Stimulated activated CD4-positive, alpha-beta T cell treated with anti-CD3 and anti-CD28 coated beads, Interleukin-1b, Interleukin-23, amount 100 ng/mL, for 4 hours (primary cell): ENCODE measurements at places on chromosomes 2 and 18.

DNA sequence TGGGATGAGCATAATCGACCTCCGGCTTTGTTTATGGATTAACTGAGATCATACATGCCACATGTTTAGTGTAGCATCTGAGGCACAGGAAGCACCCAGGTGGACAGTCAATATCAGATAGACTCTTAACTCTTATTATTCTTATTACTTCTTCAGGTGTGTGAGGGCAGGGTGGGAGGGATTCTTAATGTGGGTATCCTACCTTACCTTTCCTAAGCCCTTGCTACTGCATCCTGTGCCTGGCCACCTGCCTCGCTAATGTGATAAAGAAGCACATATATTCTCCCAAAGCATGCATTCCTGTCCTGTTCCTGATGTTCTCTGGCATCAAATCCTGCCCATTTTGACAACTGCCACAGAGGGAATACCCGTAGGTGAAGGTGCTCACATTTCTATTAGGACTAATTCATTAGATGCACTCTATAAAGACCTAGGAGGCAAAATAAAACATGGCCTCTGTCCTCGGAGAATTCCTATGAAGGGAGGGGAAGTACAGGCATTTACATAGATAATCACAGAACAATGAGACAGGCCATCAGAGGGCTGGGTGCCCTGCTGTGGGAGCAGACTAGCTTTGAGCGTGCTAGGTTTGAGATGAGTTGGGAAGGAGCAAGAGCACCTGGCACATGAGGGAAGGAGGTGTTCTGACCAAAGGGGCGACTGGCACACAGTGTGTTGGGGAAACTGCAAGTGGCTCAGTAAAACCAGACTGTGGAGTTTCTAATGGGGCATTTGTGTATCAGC is 19.5 kb upstream of the CELF4 start:
- DNase-seq, result no peak

GRCh38 chr2:176234940-176235339 is 34.3 kb upstream of the MTX2 start:
- DNase-seq, result no peak

DNA sequence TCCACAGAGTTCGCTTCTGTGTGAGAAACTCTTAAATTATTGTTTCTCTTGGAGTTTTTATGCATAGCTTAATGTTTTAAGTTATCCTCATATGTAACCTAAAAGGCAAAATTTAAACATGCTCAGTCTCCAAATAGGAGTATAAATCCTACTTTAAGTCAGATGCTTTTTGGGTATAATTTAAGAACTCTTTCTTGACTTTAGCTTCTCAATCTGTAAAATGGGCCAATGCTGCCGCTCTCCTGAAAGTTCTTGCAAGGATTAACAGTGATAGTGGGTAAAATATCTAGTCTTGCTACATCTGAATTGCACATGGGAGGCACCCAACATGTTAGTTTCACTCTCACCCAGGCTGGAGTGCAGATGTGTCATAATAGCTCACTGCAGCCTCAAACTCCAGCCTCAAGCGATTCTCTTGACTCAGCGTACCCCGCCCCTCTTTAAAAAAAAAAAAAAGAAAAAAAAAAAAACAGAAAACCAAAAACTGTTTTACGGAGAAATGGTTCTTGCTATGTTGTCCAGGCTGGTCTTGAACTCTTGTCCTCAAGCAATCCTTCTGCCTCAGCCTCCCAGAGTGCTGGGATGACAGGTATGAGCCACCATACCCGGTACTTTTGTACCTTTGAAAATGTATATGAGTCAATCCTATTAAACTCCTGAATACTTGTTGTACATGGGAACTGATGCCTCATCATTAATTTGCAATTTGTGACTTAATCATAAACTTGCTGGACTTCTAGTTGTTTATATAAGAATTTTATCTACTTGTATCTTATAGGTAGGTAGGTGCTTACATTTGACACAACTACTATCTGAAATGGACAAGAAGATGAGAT is 1.8 kb downstream of the FBXO48 start:
- DNase-seq, result no peak

DNA sequence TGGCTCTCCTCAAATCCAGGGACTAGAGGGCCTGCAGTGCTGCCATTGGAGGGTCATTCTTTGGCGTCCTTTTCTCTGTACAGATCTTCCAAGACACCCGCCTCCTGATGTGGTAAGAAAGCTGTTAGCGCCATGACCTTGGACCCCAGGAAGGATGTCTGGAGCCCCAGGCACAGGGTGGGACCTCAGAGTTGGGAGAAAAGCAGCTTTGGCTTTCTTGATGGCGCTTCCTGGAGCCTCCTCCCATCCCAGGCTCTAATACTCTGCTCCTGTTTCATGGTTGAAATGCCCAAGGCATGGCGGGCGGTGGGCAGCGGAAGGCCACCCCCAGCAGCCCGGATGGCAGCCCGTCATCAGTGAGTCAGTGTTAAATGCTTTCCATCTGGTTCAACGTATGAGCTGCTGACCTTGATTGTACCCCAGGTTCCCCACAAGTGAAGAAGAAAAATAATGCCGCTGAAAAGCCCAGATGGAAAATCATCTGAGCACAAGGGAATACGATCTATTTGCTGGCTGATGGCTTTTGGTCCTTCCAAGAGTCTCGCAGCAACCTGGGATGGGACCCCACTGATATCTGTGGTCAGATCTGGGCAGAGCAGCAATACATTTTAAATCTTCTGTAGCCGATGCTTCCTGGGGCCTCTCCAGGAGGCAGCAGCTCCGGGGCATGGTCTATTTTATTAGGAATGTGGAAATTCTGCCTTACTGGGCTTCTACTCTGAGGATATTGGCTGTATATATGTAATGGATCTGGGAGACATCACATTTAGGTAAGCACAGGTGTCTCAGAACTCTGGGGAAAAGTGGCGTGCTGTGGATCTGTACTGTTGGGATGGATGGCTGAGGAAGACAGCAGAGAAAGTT is 15.1 kb downstream of the ACKR3 start:
- DNase-seq, result no peak

GRCh38 chr2:54528311-54528955 is 72.3 kb downstream of the SPTBN1 start:
- no peak for DNase-seq

GRCh38 chr2:74110537-74110936 is 37.2 kb downstream of the BOLA3 start:
- DNase-seq, result no peak

DNA sequence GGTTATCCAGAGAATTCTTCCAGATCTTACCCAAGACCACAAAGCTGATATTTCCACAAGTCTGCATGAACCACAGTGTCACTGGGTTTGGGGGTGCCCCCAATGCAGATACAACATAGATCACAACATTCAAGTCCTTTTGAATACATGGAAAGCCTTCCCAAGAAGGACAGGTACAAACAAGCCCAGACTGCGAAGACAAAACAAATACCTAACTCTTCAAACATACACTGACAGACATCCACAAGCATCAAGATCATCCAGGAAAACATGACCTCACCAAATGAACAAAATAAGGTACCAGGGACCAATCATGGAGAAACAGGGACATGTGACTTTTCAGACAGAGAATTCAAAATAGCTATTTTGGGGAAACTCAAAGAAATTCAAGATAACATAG is 93.1 kb downstream of the MDH1 start:
- no peak for DNase-seq

DNA sequence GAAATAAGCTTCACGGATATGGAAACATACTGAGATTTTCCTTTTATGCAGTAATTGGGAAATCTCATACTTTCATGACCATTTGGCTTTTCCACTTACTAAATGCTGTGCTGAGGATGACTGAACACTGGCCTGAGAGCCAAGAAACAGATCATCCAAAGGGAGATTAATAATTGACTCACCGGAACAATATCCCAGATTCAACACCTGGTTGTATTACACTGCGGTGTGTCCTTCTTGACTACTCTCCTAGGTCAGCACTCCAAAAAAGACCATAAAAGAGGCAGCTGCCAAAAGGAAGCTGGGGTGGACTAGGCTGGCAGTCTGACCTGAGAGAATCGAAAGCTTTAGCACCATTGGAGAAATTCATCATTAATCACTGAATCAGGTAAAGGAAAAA is 469.1 kb downstream of the CBLN2 start:
- DNase-seq, result no peak

GRCh38 chr18:54968807-54969206 is 9.5 kb upstream of the CCDC68 start:
- DNase-seq, result no peak

- DNase-seq, result no peak
These were observed 24.9 kb downstream of the MYO5B start for GRCh38 chr18:50170004-50170403.

DNA sequence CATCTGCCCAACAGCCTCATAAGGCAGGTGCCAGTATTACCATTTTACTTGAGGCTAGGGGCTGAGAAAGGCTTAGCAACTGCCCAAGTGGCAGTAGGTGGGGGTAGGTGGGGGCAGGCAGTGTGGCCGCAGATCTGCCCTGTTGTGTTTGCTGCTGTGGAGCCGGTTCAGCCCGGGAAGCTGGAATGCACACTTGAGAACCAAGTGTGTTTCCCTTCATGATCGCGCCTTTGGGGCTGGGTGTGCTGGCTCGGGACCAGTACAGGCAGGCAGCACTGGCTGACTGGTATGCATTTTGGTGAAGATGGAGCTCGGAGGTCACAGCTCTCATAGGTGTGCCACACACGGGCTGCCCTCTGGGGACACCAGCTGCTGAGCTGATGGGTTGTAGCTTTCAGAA is 85.1 kb downstream of the CABLES1 start:
- no peak for DNase-seq

GRCh38 chr2:201909961-201910361 is 103.6 kb downstream of the CDK15 start:
- no peak for DNase-seq

- DNase-seq, result no peak
These were observed 199.1 kb upstream of the CELF4 start for GRCh38 chr18:37764541-37765288.

- no peak for DNase-seq
These were observed 104.8 kb downstream of the PLCL1 start for GRCh38 chr2:197908990-197909776.

DNA sequence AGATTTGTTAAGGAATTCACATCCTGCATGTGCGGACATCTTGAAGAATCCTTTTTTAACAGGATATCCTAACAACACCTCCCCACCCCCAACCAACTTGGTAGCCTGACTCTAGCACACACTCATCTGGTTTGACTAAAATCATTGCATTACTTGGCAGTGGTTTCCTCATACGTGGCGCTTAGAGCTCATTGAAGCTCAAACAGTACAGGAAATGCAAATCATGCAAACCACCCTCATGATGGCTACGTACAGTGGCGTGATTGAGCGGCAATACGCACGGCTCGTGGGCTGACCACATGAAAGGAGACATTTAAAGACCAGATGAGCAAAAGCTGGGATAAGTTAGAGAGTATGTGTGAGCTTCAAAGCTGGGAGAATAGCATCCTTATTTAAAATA is 336.2 kb downstream of the ZEB2 start:
- DNase-seq, result peak; percentile 42

GRCh38 chr2:70679259-70679658 is 88.7 kb downstream of the ADD2 start:
- DNase-seq, result no peak

DNA sequence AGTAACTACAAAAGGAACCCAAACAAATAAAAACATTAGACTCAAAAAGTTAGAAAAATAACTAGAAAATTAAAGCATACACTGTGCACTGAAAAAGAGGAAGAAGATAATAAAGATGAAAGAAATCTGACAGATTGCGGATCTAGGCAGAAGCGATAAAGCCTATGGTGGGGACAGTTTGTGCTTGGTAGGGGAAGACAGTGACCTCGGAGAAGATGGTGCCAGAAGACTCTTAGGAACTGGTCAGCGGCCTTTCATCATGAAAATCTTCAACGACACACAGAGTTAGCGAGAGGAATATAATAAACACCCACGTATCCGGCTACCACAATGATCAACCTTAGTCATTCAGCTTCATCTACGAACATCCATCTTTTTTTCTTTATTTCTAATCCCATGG is 180.5 kb downstream of the HDAC4 start:
- DNase-seq, result no peak

- no peak for DNase-seq
These were observed 1.0 kb downstream of the IRS1 start for GRCh38 chr2:226798422-226799210.

GRCh38 chr2:74119912-74120825 is 27.5 kb downstream of the BOLA3 start:
- DNase-seq, result peak; percentile 83

- DNase-seq, result no peak
These were observed 43.2 kb downstream of the PSD4 start for GRCh38 chr2:113216891-113217454.

DNA sequence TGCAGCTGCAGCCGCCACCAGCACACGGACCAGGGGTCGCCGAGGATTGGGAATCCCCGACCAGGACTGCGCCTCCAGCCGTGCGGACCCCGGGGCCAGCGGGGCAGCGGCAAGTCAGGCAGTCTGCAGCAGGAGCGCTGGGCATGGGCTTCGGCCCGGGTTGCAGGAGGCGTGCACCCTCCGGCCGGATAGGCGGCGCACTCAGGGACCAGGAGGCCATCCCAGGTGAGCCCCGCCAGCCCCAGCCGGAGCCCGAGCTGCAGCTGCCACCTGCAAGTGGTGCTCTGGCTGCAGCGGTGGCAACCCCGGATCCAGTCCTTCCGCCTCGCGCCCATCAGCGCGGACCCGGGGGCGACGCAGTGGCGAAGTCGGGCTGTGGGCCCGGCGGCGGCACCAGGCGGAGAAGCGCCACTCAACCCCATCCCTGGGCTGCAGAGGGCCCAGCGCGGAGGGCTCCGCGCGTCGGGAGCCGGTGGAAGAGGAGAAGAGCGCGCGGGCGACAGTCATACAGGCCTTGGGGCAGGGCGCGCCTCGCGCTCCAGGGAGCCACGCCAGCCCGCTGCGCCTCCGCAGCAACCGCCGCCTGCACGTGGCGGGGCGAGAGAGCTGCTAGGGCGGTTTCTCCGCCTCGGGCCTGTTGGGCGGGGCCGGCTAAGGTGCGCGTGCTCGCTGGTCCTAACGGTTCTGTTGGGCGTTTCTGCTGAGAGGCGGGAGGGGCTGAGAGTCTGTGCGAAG is 73.8 kb downstream of the RPIA start:
- peak; percentile 34 for DNase-seq

- no peak for DNase-seq
These were observed 615.8 kb upstream of the SYT4 start for GRCh38 chr18:43893001-43893637.

GRCh38 chr2:226352941-226353560 is 446.6 kb downstream of the IRS1 start:
- no peak for DNase-seq

- DNase-seq, result no peak
These were observed 25.3 kb downstream of the ITM2C start for GRCh38 chr2:230889911-230890601.

- DNase-seq, result no peak
These were observed 463.1 kb upstream of the DDX18 start for GRCh38 chr2:117351396-117351795.

GRCh38 chr2:143885461-143885860 is 634.5 kb downstream of the ZEB2 start:
- no peak for DNase-seq

- no peak for DNase-seq
These were observed at the start of gene NLRC4 for GRCh38 chr2:32264422-32265105. NLRC4 (minus strand) TSS chr2:32264886; CDS start chr2:32256775, 8,111 bp downstream.

- DNase-seq, result no peak
These were observed 1237.6 kb upstream of the LRRTM1 start for GRCh38 chr2:81542119-81542518.
